Peyer's patch (tissue), 4 donors: ENCODE measurements at places on chromosomes 6 and 20. TPM values are rescaled to one million over a fixed set of nuclear protein-coding genes. Genes with fewer than 3 reads are reported as not detected.

Gene PRPH2
- 0.67 TPM for total RNA-seq

Gene BCAS1
- total RNA-seq: 51.5 TPM

Gene LY6G5C
- total RNA-seq: not detected

Gene HBS1L
- total RNA-seq: 94.1 TPM

Gene TCP11
- not detected for total RNA-seq

Gene CNBD2
- total RNA-seq: 17.9 TPM

Gene TBC1D7
- total RNA-seq: 13.3 TPM

Gene UST
- 6.0 TPM for total RNA-seq

Gene RAD21L1
- total RNA-seq: not detected

Gene PTGIS
- 12.7 TPM for total RNA-seq

Gene TGM3
- not detected for total RNA-seq

Gene ZNF311
- 1.4 TPM for total RNA-seq

Gene BPIFA1
- total RNA-seq: not detected

Gene KCNQ5
- 0.38 TPM for total RNA-seq

Gene RAET1L
- not detected for total RNA-seq

Gene SLC24A3
- total RNA-seq: 38.8 TPM

Gene CDSN
- not detected for total RNA-seq

Gene DYNLT2
- 3.9 TPM for total RNA-seq

Gene HLA-DOB
- total RNA-seq: 0.88 TPM

Gene LPIN3
- total RNA-seq: 320 TPM

Gene COL19A1
- total RNA-seq: 0.57 TPM

Gene RALY
- total RNA-seq: 109 TPM

Gene BMP2
- 27.4 TPM for total RNA-seq

Gene ANKRD66
- not detected for total RNA-seq

Gene SLC17A9
- total RNA-seq: 19.0 TPM

Gene SEMG1
- total RNA-seq: not detected

Gene MUCL3
- 0.18 TPM for total RNA-seq

Gene DSE
- 12.6 TPM for total RNA-seq

Gene MTCH1
- 152 TPM for total RNA-seq

Gene BCAS4
- total RNA-seq: 0.88 TPM

Gene SIRPG
- 5.8 TPM for total RNA-seq

Gene FAXC
- total RNA-seq: 6.6 TPM

Gene NTSR1
- total RNA-seq: not detected

Gene SLPI
- total RNA-seq: 22.8 TPM

Gene CLDN20
- total RNA-seq: not detected

Gene CST5
- total RNA-seq: not detected

Gene PBOV1
- not detected for total RNA-seq

Gene ZNF165
- total RNA-seq: 4.2 TPM

Gene MLN
- not detected for total RNA-seq

Gene ZSCAN31
- 8.2 TPM for total RNA-seq

Gene RBBP8NL
- total RNA-seq: 10.5 TPM

Gene KCNK5
- total RNA-seq: 110 TPM

Gene EEF1A2
- total RNA-seq: 0.67 TPM

Gene MTO1
- total RNA-seq: 29.2 TPM
